ENCODE measurements at places on chromosomes 3 and 15.

DNA sequence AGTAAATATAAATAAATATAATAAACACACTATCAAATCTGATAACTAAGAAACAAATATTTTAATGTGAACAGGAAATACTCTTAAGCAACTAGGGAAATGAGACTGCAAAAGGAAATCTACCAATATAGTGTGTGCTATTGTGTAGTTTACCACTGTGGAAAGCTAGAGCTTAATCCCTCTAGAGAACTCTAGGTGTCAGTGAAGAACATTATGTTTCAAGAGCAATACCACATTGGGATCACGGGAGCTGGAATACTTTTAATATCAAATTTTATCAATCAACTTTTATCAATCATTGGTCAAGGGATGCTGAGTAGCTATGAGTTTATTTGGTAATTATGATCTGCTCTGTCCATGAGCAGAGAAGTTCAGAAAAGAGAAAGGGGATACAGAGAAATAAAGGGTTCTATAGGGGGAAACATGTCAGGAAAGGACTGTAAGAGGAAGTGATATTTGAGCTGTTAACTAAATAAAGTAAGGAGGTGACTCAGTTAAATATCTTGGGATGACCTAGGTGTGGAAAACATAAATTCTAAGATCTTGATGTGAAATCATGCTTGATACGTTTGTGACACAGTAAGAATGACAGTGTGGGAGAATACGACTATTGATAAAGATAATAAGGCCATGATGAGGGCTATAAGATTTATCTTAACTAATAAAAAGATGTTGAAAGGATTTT lies 762.2 kb upstream of the ALCAM start:
- no peak for ATAC-seq

DNA sequence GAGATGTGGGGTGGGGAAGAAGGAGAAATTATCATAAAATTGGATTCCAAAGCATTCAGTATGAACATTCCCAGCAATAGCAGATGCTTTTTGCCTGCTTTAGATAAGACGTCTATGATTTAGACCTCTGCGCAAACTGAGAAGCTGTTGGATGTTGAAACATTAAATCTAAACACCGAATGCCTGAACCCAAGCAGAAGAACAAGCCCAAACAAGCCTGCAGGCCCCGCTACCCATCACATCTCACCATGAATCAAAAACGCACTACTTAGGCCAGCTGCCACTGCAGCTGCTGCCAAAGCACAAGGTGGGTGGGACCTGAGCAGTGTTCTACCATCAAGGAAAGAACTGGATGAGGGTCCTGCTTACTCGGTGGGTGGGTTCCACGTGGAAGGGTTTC lies 24.4 kb upstream of the THBS1 start:
- peak; percentile 25 for ATAC-seq

- no peak for ATAC-seq
Measured at GRCh38 chr3:69719587-69720122, 19.6 kb upstream of the MITF start.

DNA sequence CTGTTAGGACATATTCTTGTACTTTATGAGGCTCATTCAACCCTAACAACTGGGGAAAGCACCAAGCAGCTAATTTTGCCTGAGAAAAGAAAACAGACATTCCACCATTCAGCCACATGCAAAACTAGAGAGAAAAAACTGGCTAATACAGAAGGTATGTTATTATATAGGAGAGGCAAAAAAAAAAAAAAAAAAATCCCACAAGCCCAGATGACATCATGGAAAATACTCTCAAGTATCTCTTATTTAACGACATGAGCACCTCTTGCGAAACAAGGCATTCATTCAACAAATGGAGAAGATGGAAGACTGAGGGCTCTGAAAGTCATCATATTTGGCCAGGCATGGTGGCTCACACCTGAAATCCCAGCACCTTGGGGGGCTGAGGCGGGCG lies 61.5 kb downstream of the PRICKLE2 start:
- peak; percentile 24 for ATAC-seq

DNA sequence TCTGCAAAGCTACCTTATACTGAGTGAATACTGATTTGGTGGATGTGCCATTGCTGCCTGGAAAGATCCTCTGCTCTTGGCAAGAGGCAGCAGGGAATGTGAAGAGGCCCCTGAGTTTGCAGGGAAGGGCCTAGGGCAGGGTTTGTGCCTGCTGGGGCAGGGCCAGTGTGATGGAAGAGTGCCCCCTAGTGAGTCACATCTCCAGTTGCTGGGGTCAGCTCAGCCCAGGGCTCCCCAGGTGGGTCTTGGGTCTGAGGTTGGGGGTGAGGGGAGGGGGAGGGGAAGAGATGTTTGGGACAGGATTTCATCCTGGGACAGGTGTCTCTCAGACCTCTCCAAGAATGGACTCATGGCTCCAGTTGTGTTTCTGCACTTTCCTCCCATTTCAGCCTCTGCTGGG lies 4.1 kb upstream of the AMOTL2 start:
- ATAC-seq: no peak

DNA sequence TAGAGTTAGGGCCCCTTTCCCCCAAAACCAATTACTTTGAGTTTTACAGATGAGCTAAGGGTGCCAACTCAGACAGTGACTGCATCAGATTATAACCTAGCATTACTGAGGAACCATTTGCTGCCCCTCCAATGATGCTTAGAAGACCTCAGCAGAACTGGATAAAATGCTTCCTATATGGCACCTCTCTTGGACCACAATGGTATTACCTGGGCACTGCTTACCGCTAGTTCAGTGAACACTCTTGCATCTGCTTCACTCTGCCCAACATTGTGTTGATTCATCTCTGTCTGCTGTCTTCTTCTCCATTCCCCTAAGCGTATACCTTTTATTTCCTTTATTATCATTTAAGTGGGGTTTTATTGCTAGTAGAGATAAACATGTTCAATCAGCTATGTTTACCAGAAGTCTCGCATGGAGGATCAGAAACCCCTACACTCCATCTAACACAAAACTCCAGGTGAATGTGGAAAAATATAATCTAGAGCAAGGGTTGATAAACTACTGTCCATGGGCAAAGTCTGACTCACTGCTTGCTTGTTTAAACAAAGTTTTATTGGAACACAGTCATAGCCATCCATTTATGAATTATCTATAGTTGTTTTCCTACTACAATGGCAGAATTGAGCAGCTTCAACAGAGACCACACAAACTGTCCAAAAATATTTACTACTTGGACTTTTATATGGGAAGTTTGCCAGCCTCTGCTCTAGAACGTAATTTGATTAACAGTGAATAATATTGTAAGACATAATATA lies 100.2 kb upstream of the PTX3 start:
- no peak for ATAC-seq

- no peak for ATAC-seq
Measured at GRCh38 chr3:171402281-171402680, 57.9 kb downstream of the TNIK start.

All from esophagus mucosa (tissue), 1 donor.